ENCODE measurements at places on chromosomes 16 and 17.

DNA sequence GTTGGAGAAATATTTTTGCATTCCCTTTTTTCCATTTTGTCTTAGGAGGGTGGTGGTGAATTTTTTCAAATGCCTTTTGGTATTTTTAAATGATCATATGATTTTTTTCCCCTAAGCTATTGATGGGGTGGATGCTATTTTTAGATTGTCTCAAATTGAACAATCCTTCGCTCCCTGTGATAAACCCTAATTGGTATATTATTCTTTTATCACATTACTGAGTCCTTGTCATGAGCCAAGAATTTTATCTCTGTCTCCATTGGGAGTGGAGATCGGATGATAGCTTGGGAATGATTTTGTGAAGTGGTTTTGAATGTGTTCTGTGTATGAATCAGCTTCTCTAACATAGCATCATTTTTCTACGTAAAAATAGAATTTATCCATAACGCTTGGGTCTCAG lies 15.4 kb downstream of the NECAB2 start:
- DNase-seq, result no peak

- DNase-seq, result no peak
These were observed 486 bp upstream of the DNAJA2 start for GRCh38 chr16:46973996-46974324.

DNA sequence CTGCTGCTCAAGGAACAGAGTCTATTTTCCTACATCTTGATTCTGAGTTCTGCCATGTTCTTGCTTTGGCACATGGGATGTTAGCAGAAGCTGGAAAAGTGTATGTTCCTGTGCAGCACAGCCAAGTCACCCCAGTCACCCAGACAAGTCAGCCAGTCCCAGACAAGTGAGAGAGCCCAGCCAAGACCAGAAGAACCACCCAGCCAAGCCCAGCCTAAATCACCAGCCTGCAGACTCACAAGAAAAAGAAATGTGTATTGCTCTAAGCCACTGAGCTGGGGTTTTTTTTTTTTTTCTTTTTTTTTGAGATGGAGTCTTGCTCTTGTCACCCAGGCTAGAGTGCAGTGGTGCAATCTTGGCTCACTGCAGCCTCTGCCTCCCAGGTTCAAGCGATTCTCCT lies 141.3 kb upstream of the CDC42EP4 start:
- DNase-seq, result no peak

- DNase-seq, result no peak
These were observed 11.2 kb downstream of the PRAC1 start for GRCh38 chr17:48711128-48711527.

- DNase-seq, result no peak
These were observed 6.2 kb downstream of the ATXN7L3 start for GRCh38 chr17:44193326-44194084.

DNA sequence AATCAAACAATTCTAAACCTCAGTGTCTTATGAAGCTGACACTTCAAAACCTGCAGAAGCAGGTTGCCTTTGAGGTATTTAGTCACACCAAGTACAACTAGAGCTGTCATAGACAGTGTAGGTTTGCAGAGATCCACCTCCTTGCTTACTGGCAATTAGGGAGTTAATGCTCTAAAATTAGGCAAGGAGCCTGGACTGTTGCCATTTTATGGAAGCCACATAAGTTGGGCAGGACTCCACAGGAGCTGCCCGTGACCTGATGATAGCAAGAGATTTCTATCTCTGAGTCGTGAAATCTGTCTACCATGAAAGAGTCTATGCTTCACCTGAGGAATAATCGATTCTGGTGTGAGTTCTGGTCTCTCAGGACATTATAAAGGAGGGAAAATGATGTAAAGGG lies 8.9 kb downstream of the EME1 start:
- DNase-seq, result no peak

DNA sequence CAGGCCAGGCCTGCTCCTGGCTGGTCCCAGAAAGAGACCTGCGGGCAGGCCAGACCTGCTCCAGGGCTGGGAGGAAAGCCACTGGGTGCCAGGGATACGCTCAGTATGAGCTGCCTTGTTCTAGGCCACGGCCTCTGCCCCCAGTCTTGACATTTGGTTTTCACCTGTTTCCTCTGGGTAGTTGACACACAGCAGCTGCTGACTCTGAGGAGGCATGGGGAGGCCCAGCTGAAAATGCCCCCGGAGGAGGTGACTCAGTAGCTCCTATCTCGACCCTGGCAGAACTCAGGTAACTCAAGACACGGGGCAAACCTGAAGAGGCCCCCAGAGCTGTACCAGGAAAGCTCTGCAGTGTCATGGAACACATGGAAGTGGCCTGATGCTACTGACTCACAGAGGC lies 13.9 kb upstream of the ADGRG1 start:
- DNase-seq, result no peak

GRCh38 chr16:11446566-11447119 lies 101.4 kb downstream of the RMI2 start:
- DNase-seq, result peak; percentile 12

- peak; percentile 2 for DNase-seq
These were observed 23.1 kb upstream of the GPRC5C start for GRCh38 chr17:74408815-74409214.
